Ureter (tissue), 1 donor: ENCODE measurements at places on chromosomes 2 and 18. TPM values are rescaled to one million over a fixed set of nuclear protein-coding genes. Genes with fewer than 3 reads are reported as not detected.

GRCh38 chr2:159015823-159016222, 47.4 kb downstream of the TANC1 start:
- DNase-seq, result no peak

GRCh38 chr18:59571902-59572301, 125.3 kb downstream of the CCBE1 start:
- DNase-seq, result no peak

GRCh38 chr2:99777656-99778290, 288.0 kb upstream of the REV1 start:
- DNase-seq, result no peak

DNA sequence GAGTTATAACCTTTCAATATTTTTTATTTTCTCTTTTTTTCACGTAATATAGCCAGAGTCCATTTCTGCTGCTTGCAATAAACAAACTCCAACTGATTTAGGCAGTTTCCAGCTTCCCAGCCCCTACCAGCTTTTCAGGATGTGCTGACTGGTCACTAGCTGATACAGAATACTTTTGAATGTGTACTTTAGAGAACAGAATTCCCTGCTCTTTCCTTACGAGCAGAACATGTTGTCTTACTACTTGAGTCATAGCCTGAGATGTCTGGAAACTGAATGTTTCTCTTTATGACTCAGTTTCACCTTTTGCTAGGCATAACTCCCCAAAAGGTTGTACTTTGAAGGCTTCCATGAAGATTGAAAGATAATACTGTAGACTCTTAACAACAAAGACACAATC, 44.5 kb upstream of the KCNE4 start:
- no peak for DNase-seq

The SLC4A5 gene
- 7.2 TPM for total RNA-seq
